ENCODE measurements at places on chromosomes 3 and 15.

DNA sequence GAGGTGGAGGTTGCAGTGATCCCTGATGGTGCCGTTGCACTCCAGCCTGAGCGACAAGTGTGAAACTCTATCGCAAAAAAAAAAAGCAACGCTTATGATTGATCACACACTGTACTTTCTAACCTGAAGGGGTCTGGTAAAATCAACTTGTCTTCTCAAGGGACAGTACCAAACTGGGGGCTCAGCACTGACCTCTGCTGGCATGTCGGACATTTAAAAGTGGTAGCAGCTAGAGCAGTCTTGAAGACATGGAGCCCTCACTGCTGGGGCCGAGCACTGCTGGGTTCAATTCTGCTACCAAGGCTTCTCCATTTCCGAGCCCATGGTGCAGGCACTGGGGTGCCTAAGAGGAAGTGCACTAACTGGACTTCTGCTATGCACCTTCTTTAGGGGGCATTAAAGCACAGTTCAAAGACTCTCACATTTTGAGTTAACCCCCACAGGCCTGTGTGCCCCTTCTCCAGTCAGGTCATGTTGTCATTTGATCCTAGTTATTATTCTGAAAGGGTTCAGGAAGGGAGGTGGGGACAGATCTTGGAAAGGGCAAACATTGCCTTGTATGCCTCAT is 26.4 kb upstream of the LAMP3 start:
- DNase-seq = peak; percentile 68

- no peak for DNase-seq
These were observed 14.9 kb downstream of the TGM5 start for GRCh38 chr15:43251871-43252250.

- no peak for DNase-seq
These were observed 29.8 kb downstream of the OXNAD1 start for GRCh38 chr3:16294844-16295243.

GRCh38 chr15:61275451-61275850 is 46.3 kb upstream of the RORA start:
- no peak for DNase-seq

DNA sequence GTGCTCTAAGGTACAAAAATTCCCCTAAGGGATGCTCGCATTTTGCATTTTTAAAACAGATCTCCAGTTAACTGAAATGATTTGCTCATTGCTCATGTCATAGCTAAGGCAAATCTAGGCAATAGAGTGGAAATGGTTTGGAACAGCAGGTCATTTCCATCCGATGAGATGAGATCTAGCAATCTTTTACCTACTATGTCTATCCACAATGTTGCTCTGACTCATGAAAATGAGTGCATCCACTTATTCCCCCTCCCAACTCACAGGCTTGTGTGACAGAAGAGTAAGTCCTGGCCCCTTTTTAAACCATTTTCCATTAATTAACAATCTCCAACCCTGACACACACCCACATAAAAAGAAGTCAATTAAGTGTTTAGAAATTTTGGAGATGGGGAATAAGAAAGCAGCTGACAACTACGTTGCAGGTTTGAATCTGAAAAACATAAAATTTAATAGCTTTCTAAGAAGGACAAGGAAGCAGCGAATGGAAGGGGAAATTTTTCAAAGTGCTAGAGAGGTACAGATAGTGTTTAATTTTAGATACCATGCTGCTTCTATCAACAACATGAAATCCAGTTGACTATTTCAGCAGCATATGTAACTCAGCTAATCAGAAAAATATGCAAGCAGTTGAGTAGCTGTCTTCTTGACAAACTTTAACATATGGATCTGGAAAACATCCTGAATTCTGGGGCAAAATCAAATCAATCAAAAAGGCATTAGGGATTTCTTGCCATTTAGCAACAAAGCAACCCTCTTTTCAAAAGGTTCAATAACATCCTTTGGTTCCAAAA is 112.0 kb downstream of the TMCO5A start:
- DNase-seq = no peak
